ENCODE measurements at places on chromosomes 16 and 17. TPM values are rescaled to one million over a fixed set of nuclear protein-coding genes. Genes with fewer than 3 reads are reported as not detected.

ADGRG3 gene
- polyA plus RNA-seq = 18.4 TPM

GRCh38 chr17:17060001-17060922 lies 18.0 kb downstream of the MPRIP start:
- peaks cover 59% of the 10 kb centered on the region for H3K4me1 ChIP-seq
- no peak overlapping the region for H3K4me3 ChIP-seq
- no peak for DNase-seq
- H3K36me3 ChIP-seq = no peaks in the 10 kb centered on the region

DNA sequence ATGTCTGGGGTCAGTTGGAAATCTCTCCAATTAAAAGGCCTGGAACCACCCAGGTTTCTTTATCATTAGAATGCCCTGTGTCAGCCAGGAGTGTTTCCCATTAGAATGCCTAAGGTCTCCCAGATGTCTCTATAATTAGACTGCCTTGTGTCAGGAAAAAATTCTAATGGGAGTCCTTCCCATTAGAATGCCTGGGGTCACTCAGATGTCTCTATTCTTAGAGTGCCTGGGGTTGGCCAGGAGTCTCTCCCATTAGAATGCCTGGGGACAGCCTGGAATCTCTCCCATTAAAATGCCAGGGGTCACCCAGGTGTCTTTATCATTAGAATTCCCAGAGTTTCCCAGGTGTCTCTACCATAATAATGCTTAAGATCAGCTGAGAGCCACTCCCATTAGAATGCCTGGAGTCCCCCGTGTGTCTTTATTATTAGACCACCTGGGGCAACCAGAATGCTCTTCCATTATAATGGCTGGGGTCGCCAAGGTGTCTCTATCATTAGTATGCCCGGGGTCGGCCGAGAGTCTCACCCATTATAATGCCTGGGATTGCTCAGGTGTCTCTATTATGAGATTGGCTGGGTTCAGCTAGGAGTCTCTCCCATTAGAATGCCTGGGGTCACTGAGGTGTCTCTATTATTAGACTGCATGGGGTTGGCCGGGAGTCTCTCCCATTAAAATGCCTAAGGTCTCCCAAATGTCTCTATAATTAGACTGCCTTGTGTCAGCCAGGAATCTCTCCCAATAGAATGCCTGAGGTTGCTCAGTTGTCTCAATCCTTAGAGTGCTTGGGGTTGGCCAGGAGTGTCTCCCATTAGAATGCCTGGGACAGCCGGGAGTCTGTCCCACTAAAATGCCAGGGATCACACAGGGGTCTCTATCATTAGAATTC lies 2254.6 kb downstream of the TP53TG3F start:
- no peaks in the 10 kb centered on the region for H3K27me3 ChIP-seq
- no peak for DNase-seq
- H3K4me1 ChIP-seq = no peaks in the 10 kb centered on the region
- no peak overlapping the region for H3K4me3 ChIP-seq
- no peak overlapping the region for H3K27ac ChIP-seq
- H3K36me3 ChIP-seq = no peaks in the 10 kb centered on the region

- H3K4me1 ChIP-seq = peaks cover 17% of the 10 kb centered on the region
- H3K4me3 ChIP-seq = no peak overlapping the region
- DNase-seq = no peak
Measured at GRCh38 chr17:44108440-44109311, 14.8 kb downstream of the HDAC5 start.

CREBBP gene
- polyA plus RNA-seq = 0.27 TPM

- H3K4me3 ChIP-seq = no peak overlapping the region
- DNase-seq = no peak
- H3K27me3 ChIP-seq = no peaks in the 10 kb centered on the region
- H3K27ac ChIP-seq = no peak overlapping the region
- H3K36me3 ChIP-seq = no peaks in the 10 kb centered on the region
Measured at GRCh38 chr17:64732336-64733006, 70.4 kb upstream of the SMURF2 start.

DNA sequence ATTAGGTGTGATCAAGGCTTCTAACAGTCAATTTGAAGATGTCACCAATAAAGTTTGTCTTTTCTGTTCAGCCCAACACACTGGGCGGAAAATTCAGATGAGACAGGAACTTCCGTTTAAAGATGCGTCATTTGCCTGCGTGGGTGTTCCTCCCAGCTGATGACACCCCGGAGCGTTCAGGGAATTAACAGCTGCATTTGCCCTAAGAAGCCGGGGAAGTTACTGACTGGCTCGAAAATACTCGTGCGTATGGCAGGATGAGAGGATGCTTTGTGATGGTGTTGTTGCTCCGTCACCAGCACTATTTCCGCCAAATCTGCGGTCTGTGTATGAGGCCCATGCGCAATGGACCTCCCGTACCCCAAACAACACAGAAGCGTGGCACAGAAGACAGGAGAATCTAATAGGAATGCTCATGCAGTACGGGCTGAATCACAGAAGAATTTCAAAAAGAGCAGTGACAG lies 11.9 kb upstream of the PVALEF start:
- H3K36me3 ChIP-seq = no peaks in the 10 kb centered on the region
- no peaks in the 10 kb centered on the region for H3K27me3 ChIP-seq
- no peak for DNase-seq
- no peak overlapping the region for H3K4me3 ChIP-seq

CA7 gene
- 0.17 TPM for polyA plus RNA-seq

- H3K27ac ChIP-seq = peak within 1 kb of the TSS; percentile 99
- peak within 1 kb of the TSS; percentile 99 for H3K4me3 ChIP-seq
- H3K27me3 ChIP-seq = peaks cover 41% of the 10 kb centered on the region
- H3K36me3 ChIP-seq = peaks cover 30% of the 10 kb centered on the region
Measured at GRCh38 chr16:87765776-87766484, at the start of gene KLHDC4. Gene KLHDC4, minus strand, starts transcription at chr16:87765986. Its CDS starts 96 bp downstream, at chr16:87765890.

CACNB1 gene
- polyA plus RNA-seq = 0.48 TPM

TNK1 gene
- not detected for polyA plus RNA-seq

- H3K4me1 ChIP-seq = no peaks in the 10 kb centered on the region
- DNase-seq = no peak
- no peaks in the 10 kb centered on the region for H3K36me3 ChIP-seq
- H3K4me3 ChIP-seq = no peak overlapping the region
- H3K27ac ChIP-seq = no peak overlapping the region
Measured at GRCh38 chr17:8693328-8693727, 51.3 kb downstream of the CCDC42 start.

- peaks cover 55% of the 10 kb centered on the region for H3K4me1 ChIP-seq
- H3K27ac ChIP-seq = peak overlapping the region; percentile 96
- H3K4me3 ChIP-seq = peak overlapping the region; percentile 95
- peaks cover 51% of the 10 kb centered on the region for H3K27me3 ChIP-seq
Measured at GRCh38 chr17:79838522-79839274, 542 bp downstream of the CBX4 start.

DNA sequence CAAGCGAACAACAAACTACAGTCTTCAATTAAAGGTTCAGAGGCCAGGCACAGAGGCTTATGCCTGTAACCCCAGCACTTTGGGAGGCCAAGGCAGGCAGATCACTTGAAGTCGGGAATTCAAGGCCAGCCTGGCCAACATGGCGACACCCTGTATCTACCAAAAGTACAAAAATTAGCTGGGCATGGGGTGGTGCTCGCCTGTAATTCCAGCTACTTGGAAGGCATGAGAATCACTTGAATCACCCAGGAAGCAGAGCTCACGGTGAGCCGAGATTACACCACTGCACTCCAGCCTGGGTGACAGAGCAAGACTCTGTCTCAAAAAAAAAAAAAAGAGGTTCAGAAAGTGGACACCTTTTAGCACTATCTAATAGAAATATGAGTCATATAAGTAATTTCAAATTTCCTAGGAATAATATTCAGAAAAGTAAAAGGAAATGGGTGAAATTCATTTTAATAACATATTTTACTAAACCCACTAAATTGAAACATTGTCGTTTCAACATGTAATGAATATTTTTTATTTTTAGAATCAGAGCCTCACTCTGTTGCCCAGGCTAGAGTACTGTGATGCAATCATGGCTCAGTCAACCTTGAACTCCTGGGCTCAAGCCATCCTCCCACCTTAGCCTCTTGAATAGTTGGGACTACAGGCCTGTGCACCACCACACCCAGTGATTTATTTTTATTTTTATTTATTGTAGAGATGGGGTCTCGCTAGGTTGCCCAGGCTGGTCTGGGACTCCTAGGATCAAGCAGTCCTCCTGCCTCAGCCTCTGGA lies 15.2 kb upstream of the MARCHF10 start:
- peaks cover 4% of the 10 kb centered on the region for H3K27me3 ChIP-seq
- H3K4me1 ChIP-seq = peaks cover 4% of the 10 kb centered on the region
- DNase-seq = no peak

DNA sequence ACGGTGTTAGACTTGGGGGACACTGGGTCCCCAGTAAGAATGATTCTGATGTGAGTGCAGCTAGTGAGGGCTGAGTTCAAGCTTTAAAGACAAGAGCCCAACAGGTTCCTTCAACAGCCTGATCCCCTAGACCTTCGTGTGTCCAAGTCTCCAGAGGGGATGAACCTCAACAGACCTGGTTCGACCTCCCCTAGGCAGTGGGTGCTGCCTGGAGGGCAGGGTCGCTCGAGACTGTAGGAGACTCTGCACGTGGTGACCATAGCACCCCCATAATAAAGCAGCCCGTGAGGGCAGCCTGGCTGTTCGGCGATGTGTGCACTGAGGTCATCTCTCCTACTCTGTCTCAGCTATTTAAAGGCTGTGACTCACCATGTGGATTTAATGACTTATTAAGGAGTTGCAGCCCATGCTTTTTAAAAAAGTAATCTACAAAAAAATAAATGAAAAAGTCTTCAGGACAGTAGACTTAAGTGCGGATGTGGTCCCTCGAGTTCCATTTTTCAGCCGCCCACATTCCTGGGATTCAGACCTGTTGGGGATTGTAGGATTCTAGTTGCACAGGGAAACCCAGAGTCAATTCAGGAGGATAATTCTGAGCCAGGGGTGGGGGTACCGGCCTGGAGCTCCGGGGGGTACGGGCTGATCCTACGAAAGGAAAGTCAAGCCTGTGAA lies 23.4 kb upstream of the METRNL start:
- H3K4me1 ChIP-seq = peaks cover 17% of the 10 kb centered on the region
- peak overlapping the region; percentile 87 for H3K27ac ChIP-seq
- H3K36me3 ChIP-seq = no peaks in the 10 kb centered on the region
- H3K27me3 ChIP-seq = peaks cover 16% of the 10 kb centered on the region

TEX19 gene
- not detected for polyA plus RNA-seq

LRRC3C gene
- not detected for polyA plus RNA-seq

GRCh38 chr16:67177743-67178699 lies 5.7 kb downstream of the MATCAP1 start:
- DNase-seq = peak; percentile 30
- H3K4me3 ChIP-seq = peak overlapping the region; percentile 76
- H3K4me1 ChIP-seq = peaks cover 28% of the 10 kb centered on the region
- H3K27me3 ChIP-seq = peaks cover 6% of the 10 kb centered on the region

DNA sequence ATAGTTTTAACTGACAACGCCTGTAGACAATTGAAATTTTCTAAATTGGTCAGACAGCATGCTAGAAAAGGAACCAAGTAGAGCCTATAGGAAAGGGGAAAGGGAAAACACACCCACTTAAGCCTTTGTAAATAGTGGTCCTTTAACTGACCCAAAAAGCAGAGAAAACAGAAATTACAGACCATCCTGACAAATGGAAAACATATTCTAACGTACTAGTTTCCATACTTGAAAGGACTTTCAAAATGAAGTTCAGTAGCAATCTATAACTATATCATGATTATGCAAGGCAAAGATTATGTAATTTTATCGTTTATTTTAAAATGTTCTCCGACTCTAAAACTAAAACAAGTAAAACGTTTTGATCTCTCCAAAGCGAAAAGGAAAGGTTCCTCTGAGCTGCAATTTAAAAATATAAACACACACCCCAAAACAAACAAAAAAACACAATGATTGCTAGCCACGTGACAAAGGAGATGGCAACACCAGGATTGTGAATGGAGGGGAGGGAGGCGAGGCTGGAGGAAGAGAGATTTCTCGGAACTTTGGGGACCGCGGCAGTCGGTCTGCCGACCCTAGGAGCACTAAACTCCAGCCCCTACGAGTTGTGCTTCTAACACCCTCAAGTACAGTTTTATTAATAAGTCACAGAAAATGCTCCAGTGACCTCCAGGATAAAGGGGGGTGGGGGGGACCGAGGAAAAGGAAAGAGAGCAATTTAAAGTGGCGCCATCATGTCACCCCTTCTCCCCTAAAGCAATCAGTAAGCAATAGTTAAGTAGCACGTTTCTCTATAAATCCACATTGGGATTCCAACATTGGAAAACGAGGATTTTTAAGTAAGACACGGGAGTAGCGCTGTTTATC lies 1.7 kb downstream of the KANSL1 start:
- H3K4me3 ChIP-seq = peak overlapping the region; percentile 99
- H3K27me3 ChIP-seq = peaks cover 17% of the 10 kb centered on the region
- peaks cover 76% of the 10 kb centered on the region for H3K4me1 ChIP-seq
- DNase-seq = no peak
- peak overlapping the region; percentile 100 for H3K27ac ChIP-seq
- no peaks in the 10 kb centered on the region for H3K36me3 ChIP-seq

DNA sequence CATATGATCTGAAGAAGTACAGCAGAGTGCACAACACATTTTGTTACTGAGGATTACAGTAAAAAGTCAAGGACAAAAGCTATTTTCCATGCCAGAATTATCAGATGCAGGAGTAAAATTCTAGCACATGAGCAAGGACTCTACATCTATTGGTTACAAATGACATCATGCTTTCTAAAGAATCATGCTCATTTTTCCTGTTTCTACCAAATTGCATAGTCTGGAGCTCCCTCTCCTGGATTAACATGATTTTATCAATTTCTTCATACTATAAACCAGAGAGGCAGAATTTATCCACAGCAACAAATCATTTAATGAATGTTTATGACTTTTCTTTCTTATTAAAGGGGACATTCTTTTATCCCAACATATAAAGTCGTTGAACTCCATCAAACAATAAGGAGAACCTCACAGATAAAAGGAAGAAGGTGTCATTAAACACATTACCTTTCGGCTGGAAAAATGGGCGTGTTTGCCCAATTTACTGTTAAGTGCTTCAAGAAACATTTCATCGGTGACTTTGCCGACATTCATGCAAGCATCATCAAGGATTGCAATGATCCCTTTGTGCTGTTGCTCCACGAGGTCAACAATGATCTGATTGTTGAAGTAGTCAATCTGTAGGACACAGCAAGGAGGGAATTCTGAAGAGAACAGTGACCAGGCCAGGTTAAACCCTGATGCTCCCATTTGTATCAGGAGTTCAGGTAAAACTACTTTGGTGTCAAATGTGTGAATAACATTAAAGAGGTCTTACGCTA lies 121.7 kb downstream of the MYO1D start:
- H3K27ac ChIP-seq = no peak overlapping the region
- peaks cover 2% of the 10 kb centered on the region for H3K27me3 ChIP-seq
- H3K4me1 ChIP-seq = peaks cover 5% of the 10 kb centered on the region
- no peak overlapping the region for H3K4me3 ChIP-seq

DNA sequence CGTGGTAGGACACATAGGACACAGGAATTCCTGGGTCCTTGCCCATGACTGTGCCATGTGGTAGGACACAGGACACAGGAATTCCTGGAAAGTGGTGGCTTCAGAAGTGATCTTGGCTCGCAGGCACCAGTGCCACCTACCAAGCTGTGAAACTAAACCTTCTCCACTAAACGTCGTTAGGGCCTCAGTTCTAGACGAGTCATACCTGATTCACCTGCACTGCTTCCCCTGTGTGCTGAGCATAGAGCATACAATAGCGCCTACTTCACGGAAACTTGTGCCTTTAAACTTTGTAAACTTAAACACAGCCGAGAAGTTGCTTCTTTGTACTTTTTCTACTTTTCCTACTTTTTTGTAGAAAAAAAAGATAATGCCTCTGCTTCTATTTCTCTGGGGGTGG lies 4.8 kb downstream of the SOX8 start:
- H3K4me3 ChIP-seq = no peak overlapping the region
- no peak overlapping the region for H3K27ac ChIP-seq
- H3K27me3 ChIP-seq = peaks cover 9% of the 10 kb centered on the region
- no peaks in the 10 kb centered on the region for H3K36me3 ChIP-seq
- DNase-seq = no peak

KCNJ18 gene
- not detected for polyA plus RNA-seq
